ENCODE measurements at places on chromosomes 4 and X. TPM values are rescaled to one million over a fixed set of nuclear protein-coding genes. Genes with fewer than 3 reads are reported as not detected.

DNA sequence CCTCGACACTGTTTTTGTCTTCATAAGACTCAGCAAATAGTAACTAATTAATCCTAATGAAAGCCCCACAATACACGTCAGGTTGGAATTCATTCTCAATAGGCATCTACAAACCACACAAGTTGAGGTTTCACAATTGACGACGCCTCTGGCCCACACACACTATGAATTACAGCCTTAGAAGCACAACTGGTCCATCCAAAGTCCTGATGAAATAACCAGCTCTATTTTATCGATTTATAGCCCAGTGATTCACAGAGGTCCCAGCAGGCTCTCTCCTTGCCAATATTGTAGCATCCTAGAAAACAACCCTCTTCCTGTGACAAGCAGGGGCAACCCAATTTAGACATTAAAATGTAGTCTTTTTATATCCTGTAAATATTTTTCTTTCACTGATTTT lies 112.1 kb downstream of the NR3C2 start:
- DNase-seq: no peak

The OPRPN gene
- not detected for total RNA-seq

DNA sequence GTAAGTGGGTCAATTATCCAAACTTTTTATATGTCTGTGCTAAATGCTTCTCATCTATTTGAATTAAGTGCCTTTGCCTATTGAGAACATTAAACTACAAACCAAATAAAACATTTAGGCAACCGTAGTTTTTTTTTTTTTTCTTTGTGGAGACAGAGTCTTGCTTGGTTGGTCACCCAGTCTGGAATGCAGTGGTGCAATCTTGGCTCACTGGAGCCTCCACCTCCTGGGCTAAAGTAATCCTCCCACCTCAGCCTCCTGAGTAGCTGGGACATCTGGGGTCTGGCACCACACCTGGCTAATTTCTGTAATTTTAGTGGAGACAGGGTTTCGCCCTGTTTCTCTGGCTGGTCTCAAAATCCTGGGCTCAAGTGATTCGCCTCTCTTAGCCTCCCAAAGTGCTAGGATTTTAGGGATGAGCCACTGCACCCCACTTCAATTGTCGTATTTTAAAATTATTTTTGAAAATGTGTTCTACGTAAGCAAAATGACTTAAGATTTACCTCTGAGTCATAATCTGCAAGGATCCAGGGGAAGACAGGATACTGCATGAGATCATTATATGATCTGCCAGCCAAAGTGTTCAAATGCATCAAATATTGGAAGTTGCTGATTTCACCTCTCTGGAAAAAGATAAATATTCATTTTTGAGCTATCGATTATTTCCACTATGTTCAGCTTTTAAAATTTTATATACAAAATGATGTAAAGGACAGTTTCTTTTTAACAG lies 125.6 kb downstream of the CDS1 start:
- DNase-seq: no peak

The ARAF gene
- total RNA-seq: 12.3 TPM

The LRCH2 gene
- total RNA-seq: 30.6 TPM

GRCh38 chr4:98779088-98779487 lies 120.7 kb upstream of the TSPAN5 start:
- no peak for DNase-seq

DNA sequence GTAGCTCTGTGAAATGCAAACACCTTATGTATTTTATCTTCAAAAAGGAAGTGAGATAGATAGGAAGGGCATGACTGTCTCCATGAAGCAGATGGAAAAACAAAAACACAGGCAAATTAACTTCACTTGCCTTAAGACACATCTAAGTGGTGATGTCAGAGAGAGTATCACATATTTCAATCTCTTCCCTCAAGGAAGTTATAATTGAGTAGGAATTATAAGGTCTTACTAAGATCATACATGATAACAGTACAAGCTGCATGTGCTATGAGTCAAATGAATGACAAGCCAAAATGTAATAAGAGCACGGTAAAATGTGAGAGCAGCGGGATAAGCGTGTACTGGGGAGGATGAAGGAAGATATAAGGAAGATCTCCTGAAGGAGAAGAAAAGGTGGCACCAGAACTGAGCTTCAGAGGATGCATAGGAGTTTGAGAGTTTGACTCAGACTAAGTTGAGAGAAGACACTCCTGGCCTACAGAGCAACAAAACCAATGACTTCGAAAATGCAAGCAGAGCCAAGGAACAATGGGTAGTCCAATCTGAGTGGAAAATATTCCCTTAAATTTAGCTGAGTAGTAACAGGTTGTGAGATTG lies 43.3 kb upstream of the GALNT7 start:
- DNase-seq: no peak

The PPARGC1A gene
- 6.2 TPM for total RNA-seq

The TMPRSS11B gene
- not detected for total RNA-seq

GRCh38 chr4:84852081-84852480 lies 114.4 kb downstream of the WDFY3 start:
- DNase-seq: no peak

- DNase-seq: no peak
Observed at GRCh38 chrX:140661643-140662042, 47.9 kb upstream of the LINC00632 start.

The MXD4 gene
- 27.3 TPM for total RNA-seq

The TRIM75 gene
- total RNA-seq: not detected

The CT45A5 gene
- not detected for total RNA-seq

The IGFBP7 gene
- total RNA-seq: 288 TPM

- no peak for DNase-seq
Observed at GRCh38 chr4:31104577-31104976, 384.4 kb downstream of the PCDH7 start.

GRCh38 chr4:158176108-158176507 lies 3.3 kb upstream of the GASK1B start:
- DNase-seq: no peak

- DNase-seq: no peak
Observed at GRCh38 chr4:176744091-176744490, 48.6 kb downstream of the VEGFC start.

The PAGE1 gene
- total RNA-seq: not detected

The BMPR1B gene
- 1.7 TPM for total RNA-seq

DNA sequence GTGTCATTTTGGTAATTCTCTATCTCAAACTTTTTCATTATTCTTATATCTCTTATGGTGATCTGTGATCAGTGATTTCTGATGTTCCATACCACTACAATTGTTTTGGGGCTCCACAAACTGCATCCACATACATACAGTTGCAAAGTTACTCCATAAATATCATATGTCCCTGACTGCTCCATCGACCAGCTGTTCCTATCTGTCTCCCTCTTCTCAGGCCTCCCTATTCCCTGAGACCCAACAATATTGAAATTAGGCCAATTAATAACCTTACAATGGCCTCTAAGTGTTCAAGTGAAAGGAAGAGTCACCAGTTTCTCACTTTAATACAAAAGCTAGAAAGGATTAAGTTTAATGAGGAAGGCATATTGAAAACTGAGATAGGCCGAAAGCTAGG lies 108.7 kb downstream of the ANAPC10 start:
- DNase-seq: no peak

- no peak for DNase-seq
Observed at GRCh38 chr4:141158219-141158618, 24.9 kb upstream of the RNF150 start.

DNA sequence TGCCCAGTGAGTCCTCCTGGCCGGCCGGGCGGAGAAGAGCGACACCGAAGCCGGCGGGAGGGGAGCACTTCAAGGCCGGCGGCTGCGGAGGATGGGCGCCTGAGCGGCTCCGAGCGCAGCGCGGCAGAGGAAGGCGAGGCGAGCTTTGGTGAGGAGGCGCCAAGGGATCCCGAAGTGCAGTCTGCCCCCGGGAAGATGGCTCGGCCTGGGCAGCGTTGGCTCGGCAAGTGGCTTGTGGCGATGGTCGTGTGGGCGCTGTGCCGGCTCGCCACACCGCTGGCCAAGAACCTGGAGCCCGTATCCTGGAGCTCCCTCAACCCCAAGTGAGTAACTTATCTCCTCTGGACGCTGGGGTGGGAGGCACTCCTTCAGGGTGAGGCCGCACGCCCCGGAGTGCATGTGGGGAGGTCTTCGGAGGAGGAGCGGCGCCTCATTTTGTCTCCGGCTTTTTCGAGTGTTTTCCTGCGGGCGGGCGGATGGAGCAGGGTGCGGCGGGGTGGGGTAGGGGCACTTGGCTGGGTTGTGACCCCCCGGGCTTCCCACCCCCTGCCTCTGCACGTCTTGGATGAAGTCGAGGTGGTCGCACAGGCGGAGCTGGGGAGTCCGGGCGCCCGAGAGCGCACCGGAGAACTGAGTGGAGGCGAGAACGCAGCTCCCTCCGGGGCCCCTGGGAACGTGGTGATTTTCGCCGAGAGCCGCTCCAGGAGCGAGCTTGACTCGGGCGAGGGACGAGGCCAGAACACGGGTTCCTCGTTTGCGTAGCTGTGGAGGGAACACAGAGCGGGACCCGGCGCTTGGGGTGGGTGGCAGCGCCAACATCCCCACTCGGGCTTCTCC lies 979 bp downstream of the EFNB1 start:
- no peak for DNase-seq

DNA sequence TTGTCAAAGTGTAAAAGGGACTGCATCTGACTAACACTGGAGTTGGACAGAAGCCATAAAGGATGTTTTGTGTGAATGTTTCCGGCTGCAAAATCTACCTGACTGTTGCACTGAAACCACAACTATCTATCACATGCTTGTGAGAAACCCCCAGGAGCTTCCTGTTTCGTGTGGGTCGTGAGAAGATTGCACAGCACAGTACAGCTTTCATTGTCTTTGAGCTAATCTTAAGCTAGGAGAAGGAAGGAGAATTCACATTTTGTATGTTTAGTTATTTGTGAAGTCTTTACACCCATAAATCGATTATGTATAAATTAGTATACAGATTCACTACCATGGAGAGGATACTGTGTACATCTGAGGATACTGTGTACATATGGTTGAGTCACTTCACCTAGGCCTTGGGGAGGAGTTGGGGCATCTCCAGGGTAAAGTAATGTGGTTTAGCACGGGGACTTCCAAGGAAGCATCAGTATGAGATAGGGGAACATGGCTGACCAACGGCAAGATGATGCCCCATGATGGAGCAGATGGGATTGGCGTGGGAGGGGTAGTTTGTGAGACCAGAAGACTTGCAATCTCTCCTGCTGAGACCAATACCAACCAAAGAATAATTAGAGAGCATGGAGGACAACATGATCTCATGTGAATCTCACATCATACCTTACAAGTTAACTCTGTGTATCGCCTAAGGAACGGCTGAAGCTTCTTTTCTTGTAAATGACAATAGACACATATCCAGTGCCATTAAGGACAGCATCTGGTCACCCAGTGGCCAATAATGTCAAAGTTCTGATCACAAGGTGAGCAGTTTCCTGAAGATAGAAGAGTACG lies 43.1 kb upstream of the FAM9C start:
- DNase-seq: no peak

The GPRIN3 gene
- 7.2 TPM for total RNA-seq
